ENCODE measurements at places on chromosomes 4 and X.

DNA sequence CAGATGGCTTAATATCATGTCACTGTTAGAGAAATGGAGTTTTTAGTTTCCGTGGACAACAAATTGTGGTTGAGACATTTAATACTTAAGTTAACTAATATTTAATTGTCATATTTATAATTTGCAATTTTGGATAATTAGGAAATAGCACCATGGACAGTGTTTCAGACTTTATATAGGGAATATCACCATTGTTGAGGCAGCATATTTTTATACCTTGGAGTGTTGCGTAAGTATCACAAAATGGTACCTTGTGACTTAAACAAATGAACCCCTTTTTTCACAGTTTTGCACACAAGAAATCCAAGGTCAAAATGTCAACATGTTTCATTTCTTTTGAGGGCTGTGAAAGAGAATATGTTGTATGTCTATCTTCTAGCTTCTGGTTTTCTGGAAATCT is 539.9 kb downstream of the TECRL start:
- DNase-seq: no peak

GRCh38 chrX:150842198-150842685 is 56.2 kb downstream of the CD99L2 start:
- DNase-seq: peak; percentile 14

DNA sequence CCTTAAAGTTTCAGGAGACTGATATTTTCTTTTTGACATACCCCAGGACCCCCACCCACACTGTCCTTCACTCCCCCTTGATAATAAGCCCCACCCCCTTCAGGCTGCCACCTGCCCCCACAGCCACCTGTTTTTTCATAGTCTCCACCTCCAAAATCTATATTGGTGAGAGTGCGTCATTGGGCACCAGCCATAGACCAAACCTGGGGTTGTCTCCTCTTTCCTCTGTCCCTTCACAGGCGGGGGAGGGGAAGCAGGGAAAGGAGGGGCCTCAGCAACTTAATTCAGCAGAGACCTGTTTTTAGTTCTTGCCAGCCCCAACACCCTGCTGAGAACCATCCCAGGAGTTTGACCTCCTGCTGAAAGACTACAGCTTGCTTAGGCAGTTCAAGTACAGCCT is 1.1 kb downstream of the ARHGAP36 start:
- no peak for DNase-seq

DNA sequence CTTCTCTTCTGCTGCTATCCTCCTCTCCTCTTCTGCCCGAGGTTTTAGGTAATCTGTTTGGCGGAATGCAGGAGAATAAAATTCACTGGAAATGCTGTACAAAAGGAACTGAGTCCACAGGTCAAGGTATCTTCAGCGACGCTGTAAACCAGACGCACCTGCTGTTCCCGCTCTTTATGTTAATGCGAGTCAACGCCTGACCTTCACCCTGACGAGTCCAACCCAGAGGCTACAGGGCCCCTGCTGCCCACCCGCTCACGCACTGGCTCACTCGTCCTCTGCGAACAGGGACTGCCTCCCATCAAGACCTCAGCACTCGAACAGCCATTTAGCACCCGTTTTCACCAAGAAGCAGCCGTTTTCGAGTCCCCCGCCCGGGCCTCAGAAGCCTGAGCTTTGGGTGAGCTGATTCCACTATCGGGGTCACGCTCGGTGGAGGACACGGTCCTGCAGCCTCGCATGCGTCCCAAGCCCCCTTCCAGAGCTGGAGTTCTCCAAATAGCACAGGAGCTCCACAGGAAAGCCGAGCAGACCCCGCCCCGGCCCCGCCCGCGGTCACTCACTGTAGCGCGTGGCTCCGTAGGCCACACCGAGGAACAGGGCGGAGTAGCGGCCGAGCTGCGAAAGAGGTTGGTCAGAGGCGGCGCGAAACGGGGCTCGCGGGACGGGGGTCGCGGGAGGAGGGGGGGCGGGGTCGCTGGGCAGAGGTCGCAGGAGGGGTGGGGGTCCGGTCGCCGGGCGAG is 556 bp downstream of the ATP5ME start:
- DNase-seq: peak; percentile 72

GRCh38 chrX:70454441-70455365 is 10.1 kb downstream of the DLG3 start:
- peak; percentile 31 for DNase-seq

GRCh38 chr4:166197166-166197565 is 324.1 kb downstream of the TLL1 start:
- DNase-seq: no peak

GRCh38 chr4:7632341-7632740 is 197.6 kb upstream of the PSAPL1 start:
- no peak for DNase-seq

- no peak for DNase-seq
Measured at GRCh38 chr4:156884183-156884582, 87.4 kb downstream of the PDGFC start.

DNA sequence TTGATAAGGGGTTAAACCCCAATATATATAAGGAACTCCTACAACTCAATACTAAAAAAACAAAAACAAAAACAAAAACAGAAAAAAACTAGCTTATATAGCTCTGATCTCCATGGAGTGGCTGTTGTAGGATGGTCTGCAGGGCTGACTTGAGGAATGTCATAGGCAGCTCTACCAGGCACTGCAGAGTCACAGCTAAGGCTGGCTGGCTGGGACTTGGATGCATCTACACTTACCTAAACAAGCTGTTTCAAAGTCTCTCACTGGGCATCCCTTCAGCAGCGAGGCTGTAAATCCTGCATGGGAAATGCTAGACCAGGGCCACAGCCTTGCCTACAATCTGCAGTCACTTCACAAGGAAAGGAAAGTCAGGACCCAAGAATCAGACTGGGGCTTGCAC is 61.3 kb downstream of the HOPX start:
- no peak for DNase-seq

- DNase-seq: no peak
Measured at GRCh38 chrX:134255555-134255954, 18.6 kb downstream of the CCDC160 start.

- no peak for DNase-seq
Measured at GRCh38 chr4:96675416-96675815, 835.5 kb downstream of the PDHA2 start.

GRCh38 chr4:138475116-138475515 is 233.0 kb upstream of the SLC7A11 start:
- DNase-seq: no peak

DNA sequence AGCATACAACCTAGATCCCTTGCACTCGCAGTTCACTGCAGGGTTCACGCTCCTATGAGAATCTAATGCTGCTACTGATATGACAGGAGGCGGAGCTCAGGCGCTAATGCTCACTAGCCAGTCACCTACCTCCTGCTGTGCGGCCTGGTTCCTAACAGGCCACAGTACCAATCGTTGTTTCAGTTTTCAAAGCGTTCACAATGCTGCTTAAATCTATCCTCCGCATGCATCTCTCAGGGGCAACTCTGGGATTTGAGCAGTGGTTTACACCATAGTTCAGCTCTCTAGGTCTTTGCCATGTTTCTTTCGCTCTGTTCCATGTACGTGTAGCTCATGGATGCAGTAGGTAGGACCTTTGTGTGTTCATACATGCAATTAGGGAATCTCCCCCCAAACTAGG is 47.2 kb downstream of the CLOCK start:
- no peak for DNase-seq

- no peak for DNase-seq
Measured at GRCh38 chr4:53055274-53055673, 193.2 kb downstream of the RASL11B start.

DNA sequence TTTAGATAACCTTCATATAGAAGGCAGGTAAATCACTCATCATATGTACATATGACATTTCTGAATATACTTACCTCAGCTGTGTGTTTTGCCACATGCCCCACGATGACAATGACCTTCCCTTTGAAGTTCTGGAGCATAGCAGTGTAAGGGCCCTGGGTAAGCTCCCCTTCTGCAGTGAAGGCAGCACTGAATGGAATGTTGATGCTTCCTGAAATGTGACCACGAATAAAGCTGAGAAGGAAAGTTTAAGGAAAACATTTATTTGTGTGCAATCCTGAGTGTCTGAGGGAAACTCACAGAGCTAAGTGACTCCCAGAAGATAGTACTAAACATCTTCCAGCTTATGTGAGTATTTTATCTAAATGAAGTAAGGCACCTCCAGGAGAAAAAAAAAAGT is 200.1 kb downstream of the NPNT start:
- no peak for DNase-seq

- DNase-seq: no peak
Measured at GRCh38 chr4:56134266-56134665, 185.5 kb downstream of the CEP135 start.

GRCh38 chrX:127025013-127025412 is 205.5 kb downstream of the PRR32 start:
- DNase-seq: no peak

DNA sequence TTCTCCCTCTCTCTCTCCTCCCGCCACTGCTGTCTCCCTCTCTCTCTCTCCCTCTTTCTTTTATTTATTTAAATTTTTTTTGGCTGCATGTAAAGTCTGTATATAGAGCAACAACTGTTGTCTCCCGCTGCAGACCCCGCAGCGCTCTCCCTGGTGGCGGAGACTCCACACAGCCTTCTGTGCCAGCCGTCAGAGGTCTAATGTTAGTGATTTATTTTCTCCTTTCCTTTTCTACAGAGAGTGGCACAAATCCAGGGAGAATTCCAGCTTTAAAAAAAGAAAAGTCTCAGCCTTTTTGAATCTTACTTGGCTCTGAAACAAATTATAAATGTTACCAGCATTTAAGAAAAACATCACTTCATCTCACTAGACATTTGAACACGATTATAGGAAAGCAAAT is 106.2 kb downstream of the FAM9B start:
- no peak for DNase-seq

DNA sequence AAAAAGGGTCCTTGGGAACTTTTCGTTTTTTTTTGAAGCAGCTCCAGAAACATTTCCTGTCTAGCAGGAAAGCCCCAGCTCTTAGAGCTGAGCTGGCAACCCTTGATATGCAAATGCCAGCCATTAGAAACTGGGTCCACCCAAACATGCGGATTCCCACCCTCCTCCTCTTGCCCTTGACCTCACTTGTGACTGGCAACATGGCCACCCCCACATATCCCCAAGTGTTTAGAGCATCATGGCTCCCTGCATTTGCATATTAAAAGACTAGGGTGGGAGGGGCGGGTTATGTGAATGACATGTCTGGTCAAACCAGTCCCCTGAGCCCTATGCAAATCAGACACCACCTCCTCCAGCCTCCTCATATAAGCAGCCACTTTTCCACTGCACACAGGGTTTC is 671.1 kb downstream of the FAT4 start:
- DNase-seq: no peak

DNA sequence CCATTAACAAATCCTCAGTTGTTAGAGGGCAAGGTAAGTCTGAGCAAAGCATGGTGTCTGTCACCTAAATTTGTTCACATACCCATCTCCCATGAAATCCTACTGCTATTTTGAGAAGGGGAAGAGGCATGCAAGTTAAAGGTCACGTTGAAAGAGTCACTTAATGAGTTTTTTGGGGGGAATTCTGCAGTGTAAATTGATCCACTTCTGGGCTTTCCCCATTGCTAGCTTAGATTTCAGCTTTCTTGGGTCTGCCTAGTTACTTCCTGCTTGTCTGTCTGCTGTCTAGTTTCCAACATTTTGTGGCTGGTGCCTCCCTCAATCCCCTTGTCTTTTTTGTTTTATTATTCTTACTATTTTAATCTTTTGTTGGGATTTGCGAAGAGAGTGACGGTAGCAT is 32.0 kb downstream of the CEP135 start:
- no peak for DNase-seq

GRCh38 chr4:185700048-185700447 is 111.9 kb downstream of the SORBS2 start:
- no peak for DNase-seq

DNA sequence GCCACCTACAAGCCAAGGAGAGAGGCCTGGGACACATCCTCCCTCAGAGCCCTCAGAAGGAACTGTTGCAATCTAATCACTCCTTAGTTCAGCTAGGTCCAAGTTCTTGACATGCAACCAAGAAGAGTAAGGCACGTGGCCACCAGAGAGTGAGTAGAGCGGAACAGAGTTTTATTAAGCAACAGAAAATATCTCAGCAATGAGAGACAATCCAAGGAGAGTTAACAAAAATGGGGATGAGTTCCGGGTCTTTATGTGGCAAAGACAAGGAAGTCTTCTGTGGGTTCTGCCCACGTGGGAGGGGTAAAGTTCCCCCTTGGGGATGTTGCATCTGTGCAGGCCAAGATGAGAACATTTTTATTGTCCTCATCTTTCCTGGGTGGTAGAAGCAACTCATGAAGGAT is 38.5 kb upstream of the PROM1 start:
- DNase-seq: peak; percentile 90

DNA sequence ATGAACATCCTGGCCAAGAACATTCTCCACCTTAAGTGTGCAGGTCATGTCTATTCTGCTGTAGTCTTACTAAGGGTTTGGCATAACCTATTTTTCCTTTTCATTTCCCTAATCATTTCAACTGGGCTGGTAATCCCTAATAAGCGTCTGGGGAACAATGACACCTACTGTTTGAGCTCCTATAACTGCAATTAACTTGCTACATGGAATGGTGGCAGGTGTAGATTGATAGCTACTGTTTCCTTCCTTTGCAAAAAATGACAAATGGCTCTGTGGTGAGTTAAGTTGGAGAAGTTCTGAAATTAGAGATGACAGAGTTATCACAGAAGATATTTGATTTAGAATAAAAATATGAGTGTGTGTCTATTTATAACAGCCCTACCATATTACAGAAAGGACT is 104.5 kb upstream of the NAP1L5 start:
- no peak for DNase-seq

- no peak for DNase-seq
Measured at GRCh38 chrX:11097933-11098332, 13.2 kb upstream of the HCCS start.

DNA sequence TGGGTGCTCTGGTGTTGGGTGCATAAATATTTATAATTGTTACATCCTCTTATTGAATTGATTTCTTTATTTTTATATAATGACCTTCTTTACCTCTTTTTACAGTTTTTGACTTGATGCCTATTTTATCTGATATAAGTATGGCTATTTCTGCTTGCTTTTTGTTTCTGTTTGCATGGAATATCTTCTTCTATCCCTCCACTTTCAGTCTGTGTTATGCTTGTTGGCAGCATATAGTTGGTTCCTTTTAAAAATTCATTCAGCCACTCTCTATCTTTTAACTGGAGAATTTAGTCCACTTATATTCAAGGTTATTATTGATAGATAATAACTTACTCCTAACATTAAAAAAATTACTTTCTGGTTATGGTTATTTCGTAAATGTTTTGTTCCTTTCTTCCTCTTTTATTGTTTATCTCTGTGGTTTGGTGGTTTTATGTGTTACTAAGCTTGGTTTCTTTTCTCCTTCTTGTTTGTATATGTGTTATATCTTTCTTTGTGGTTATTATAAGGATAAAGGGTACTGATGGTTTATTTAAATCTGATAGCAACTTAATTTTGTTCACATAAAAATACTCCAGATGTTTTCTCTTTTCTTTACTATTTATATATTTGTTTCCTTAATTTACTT is 69.5 kb downstream of the IL15 start:
- no peak for DNase-seq

- DNase-seq: no peak
Measured at GRCh38 chrX:14235004-14235403, 205.3 kb upstream of the GEMIN8 start.

DNA sequence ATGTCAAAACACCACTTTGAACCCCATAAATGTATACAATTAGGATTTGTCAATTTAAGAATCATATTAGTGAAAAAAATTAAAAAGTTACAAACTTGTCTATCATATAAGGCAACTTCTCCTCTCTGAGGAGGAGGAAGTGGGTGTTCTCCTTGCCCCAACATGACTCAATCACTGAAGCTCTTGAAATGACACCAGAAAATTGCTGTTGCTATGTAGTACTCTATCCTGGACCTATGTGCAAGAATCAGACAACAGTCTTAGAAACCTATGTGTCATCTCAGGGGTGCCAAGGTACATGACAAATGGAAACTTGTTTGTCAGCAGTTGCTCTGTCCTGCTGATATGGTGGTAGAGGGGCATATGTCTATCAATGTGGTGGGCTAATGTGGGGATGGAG is 47.7 kb downstream of the HMGB3 start:
- peak; percentile 72 for DNase-seq

All from inflammatory macrophage (primary cell).